Muscle of back (tissue), 13 donors: ENCODE measurements at places on chromosomes 1 and 21. TPM values are rescaled to one million over a fixed set of nuclear protein-coding genes. Genes with fewer than 3 reads are reported as not detected.

DNA sequence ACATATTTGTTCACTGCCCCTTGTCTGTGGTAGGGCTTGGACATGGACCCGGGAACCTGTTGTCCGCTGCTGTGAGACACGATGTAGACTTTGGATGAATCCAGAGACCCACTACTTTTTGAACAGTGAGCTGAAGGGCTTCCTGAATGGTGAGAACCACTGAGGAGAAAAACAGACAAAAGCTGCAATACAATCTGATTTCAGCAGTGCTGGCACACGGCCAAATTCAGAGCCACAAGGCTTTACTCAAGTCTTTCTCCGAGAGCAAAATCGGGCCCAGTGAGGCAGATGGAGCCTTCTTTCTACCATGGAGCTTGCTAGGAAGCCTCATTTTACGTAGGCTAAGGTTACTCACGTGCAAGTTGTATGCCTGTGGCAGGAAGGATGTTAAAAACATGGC is 197.6 kb downstream of the SIPA1L2 start:
- peak; percentile 65 for DNase-seq

- DNase-seq: no peak
Measured at GRCh38 chr1:77585610-77586314, 96.7 kb downstream of the ZZZ3 start.

The GUCA2A gene
- not detected for polyA plus RNA-seq

The ELF3 gene
- polyA plus RNA-seq: not detected

The FMOD gene
- 143 TPM for polyA plus RNA-seq
